SK-N-MC (cell line): ENCODE measurements at places on chromosomes 7 and 10.

GRCh38 chr7:70487886-70488285 lies 644.1 kb upstream of the GALNT17 start:
- no peak for DNase-seq

DNA sequence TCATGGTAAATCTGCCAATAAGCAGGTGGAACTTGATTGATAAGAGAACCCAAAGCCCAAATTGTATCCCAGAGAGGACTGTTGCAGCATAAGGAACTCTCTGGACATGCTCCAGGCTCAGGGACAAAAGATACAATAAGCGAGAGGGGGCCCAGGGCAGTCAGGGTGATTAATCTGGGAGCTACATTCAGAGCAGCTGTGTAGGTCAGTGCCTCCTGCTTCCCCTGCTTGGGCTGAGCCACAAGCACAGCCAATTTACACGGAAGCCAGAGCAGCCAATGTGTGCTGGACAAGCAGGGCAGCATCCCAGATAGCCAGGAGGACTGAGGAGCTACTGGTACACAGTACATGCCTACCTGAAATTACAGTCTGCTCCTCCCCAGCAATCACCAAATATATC lies 24.2 kb downstream of the MYPN start:
- DNase-seq, result no peak

DNA sequence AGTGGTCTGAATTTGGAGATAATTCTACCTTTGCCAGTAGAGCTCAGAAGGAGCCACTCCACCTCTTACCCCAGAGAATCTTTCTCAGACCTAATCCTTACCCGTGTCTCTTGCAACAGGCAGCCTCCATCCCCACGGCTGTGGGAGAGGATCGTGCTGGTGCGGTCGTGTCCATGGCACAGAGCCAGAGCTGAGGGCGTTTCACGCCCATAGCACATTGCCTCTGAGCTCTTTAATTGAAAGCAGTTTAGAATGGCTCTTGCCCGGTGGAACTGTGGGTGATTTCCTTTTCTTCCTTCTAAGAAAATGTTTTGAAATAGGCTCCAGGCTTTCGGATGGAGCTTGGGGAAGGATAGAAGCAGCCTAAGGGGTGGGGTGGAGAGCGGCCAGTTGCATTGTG lies 41.5 kb downstream of the PRF1 start:
- no peak for DNase-seq

DNA sequence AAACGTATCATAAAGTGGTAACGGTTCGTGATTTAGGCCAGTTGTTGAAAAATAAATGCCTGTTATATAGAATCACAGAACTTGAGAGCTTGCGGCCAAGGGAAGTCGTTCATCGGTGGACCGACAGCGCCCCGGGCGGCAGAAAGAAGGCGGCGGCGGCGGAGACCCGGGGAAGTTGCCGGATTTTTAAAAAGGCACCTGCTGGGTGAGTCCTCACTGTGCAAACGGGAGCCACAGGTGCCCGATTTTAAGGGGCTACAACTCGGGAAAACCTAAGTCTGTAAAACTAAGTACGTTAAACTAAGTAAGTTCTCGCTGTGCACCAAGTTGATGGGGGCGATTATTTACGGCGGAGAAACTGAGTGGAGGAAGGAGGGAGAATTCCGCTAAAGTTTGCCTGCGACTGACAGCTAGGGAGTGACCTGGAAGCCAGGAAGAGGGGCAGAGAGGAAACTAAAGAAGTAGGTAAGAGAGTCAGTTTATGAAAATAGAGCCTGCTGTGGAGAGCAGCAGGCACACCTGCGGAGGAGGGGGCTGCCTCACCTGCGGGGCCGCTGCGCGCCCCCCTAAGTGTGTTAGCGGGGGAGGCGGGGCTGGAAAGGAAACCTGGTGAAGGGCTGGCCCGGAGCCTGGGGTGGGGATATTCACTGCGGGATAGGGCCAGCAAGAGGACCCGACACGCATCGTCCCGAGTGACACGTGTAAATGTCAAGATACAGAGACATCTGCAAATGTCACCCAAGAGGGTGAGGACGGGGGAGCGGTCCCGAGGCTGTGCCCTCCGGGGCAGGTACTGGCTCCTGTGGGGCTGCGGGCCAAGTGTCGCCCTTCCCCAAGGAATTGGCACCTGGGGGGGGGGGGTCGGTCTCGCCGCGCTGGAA lies 996 bp downstream of the ADAM12 start:
- DNase-seq, result no peak

DNA sequence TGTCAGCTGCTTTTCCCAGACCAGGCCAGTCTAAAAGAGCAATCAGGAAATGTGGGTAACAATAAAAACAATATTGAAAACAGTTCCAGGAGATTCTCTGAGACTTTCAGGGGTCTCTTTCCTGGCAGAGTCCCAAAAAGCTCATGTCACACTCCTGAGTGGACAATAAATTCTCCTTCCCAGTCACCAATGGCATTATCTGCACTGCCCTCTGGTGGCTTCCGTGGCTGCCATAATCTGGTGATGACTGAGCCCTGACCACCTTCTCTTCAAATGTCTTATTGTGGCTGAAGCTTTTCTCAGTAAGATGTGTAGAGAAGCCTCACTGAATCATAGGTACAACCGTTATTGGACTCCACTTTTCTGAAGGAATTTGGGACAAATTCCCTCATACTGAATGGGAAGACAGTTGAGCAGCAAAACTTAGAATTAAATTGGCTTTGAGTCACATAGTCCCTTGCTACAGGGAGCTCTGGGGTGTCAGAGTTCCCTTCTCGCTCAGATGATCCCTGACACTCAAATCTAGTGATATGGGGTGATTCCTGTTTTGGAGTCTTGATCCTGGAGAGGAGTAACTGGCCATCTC lies 24.4 kb upstream of the ASAH2 start:
- no peak for DNase-seq

DNA sequence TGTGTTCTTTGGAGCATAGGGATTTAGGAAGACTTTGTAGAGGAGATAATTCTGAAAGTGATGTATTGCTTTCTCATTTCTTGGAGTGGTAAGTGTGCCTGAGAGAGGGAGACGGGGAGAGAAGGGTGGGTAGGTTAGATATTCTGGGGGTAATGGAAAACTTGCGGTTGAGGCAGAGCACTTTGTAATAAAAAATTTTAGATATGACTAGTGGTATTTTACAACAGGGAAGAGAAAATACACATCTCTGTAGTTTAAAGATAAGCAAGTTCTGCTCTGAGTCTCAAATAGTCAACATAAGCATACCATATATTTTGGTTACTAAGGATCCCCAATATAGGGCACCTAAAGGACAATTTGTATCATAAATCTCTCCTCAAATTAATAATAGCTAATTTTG lies 6.6 kb downstream of the VPS50 start:
- DNase-seq, result no peak

DNA sequence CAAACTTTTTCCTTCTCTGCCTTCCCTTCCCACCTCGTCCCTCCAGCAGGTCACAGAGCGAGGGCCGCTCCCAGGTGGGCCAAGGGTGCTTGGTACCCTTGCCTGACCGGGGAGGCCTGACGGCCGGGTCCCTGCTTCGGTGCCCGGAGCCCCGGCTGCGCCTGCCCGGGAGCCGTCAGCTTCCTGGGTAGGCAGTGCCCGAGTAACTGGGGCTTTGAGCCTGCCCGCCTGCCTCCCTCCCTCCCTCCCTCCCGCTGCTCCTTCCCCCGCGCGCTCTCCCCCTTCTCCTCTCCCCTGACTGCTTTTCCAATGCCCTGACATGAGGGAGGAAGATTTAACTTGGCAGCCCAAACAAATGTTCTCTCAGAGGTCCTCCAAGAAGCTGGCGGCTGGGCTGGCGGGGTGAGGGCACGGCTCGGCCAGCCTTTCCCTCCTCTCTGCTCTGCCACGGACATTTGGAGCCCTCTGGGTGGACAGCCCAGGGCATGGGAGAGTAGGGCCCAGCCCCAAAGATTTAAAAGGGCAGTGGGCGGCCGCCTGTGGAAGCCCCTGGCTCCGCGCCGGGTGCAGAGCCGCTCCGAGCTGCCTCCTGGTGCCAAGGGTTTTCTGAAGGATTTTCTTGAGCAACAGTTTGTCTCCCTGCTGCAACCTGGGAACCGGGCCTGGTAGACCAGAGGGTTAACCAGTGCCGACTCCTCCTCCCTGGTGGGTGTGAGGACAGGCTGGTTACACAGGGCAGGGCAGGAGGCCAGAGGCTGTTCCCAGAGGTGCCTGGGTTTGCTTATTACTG lies 2.0 kb downstream of the ZMIZ1 start:
- DNase-seq, result no peak

DNA sequence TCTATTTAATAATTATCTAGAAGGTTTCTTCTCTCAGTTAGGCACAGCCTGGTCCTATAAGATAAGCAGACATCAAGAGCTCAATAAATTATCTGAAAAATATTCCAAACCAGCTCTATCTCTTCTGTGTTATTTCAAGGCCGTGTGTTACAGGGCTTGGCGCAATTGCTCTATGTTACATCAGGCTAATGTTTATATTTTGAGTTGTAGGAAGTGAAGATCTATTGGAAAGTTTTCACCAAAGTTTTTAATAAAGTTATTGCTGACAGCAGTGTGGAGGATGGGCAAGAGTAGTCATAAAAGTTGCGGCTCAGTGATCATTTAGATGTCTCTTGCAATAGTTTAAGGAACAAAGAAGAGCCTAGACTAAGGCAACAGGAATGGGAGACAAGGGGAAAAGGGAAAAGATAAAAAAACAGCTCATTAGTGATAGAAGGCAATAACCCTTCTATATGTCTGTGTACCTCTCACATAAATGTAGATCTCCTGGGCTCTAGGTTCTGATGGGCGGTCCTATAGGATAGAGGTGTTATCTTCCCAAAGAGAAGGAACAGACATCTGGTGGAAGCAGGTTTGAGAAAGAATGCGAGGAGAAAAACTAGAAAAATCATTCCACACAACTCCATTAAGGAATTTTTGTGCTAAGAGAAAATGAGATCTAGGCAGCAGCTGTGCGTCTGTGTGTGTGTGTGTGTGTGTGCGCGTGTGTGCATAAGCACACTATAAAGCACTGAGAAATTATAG lies 5.9 kb upstream of the ANKRD7 start:
- no peak for DNase-seq

DNA sequence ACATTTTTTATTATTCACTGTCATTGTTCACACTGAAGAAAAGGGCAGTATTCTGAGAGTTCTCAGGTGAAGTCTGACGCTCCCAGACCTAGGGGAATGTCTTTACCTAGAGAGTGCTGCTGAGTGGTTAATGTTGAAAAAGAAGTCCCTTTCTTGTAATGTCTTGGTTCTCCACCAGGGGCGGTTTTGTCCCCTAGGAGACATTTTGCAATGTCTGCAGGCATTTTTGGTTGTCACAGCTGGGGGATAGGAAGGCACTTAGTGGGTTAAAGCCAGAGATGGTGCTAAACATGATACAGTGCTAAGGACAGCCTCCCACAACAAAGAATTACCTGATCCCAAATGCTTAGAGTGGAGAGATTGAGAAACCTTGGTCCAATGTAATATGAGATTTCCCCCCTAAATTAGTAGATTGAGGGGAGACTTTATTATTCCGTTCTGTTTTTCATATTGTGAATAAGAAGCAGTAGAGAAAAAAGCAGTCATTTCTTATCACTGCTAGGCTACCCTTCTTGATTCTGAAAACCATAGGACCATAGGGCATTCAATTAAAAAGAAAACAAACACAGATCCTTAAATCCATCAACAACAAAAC lies 13.1 kb downstream of the UMAD1 start:
- no peak for DNase-seq
